BJ (cell line): ENCODE measurements at places on chromosomes 7 and 10.

DNA sequence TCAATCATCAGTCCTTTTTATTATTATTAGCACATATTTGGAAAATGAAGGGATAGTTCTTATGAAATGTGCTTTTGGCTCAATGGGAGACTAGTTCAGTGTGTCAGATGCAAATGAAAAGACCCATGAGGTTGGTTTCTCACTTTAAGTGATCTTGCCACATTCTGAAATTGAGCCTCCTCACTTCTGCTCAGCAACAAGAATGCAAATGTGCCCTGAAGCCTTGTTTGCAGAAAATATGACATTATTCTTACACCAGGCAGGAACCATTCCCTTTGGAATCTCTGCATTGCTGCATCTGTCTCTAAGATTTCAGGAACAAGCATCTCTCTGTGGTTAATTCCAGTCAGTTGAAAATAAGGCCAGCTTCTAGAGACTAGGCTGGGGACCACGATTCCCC lies 186.1 kb upstream of the PLPP4 start:
- DNase-seq, result no peak

DNA sequence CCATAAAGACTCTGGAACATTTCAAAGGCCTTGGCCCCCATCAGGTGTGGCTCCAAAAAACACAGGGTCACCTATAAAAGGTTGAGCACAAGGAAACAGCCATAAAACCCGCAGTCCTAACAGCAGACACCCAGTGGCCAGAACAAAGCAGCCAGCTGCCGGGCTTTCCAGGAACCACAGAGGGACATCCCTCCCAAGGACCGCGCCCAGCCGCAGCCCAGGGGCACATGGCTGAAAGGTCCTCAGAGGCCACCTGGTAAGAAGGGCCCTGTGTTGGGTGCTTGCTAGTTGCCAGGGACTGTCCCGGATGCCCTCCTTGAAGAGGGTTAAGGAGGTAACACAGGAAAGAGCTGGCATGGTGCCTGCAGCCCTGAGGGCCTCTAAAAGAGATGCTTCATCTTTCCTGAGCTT lies 32.7 kb downstream of the KCNMA1 start:
- DNase-seq, result no peak

- no peak for DNase-seq
Measured at GRCh38 chr10:71447676-71448075, 51.0 kb downstream of the CDH23 start.

DNA sequence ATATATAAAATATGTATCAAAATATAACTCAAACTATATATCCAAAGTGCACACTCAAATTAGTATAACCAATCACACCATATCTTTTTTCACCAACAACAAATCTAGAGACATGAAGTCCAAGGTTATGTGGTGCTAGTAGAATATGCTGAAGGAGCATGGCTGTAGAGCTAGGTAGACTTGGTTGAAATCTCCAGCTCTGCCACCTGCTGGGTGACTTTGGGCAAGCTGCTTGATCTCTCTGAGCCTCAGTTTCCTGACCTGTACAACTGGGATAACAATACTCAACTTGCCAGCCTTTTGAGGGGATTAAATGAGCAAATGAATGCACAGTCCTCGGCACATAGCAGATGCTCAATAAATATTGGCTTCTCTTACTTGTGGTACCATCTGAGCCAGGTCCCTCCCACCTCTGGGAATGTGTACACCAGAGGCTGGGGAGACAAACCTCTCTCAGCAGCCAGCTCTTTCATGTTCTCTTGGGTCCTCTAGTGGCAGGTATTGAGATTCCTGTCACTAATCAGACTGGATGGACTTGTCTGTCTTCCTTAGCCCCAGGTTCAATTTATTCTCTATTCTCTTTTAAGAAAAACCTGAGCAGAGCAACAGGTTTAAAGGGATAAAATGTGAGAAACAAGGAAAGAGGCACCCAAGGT lies 94.3 kb upstream of the PDE1C start:
- DNase-seq, result no peak

DNA sequence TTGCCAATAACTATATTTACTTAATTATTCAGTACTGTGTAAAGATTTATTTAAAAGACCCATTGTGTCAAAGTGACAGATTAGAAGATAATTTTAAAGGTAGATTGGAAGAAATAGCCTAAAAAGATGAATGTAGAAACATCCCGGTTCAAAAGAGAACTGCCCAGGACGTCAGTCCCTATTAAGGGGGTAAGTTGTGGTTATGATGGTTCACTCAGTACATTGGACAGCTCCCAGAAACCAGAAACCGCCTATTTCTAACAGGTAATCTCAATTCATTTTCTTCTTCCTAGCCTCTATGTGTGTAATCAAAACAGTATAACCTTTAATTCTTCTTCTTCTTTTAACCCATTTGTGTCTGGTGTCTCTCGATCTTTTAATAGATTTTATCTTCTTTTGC lies 1.5 kb upstream of the FERD3L start:
- no peak for DNase-seq

DNA sequence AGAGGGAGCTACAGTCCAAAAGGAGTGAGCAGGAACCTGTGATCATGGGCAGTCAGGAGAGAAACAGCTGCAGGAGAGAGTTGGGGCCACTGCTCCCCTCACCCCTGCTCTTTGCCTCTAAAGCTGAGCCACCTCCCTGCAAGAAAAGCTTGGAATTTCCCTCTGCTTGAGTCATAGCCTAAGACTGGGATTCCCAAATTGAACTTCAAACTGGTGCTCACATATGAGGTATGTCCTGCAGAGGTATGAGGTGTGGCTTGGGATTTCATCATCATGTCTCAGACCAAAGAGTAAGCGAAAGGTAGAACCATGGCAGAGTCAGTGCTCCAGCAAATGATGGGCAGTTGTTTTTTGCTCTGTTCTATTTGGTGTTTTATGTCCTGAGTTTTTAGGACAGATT lies 237.1 kb upstream of the NRP1 start:
- no peak for DNase-seq

DNA sequence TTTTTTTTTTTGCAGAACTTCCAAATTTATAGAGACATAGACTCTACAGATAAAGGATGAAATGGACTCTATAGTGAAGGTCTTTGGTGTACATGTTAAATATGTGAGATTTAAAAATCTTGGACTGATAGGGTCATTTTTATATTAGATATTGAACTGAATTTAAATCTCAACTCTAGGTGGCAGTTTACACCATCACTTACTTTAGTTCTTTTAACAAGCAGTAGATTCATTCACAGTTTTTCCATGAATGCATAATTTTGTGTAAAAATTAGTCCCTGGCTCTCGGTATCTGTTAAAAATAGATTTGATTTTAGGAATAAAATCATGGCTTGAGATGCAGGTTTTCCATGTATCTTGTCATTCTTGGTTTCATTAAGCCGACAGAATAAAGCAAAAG lies 31.1 kb upstream of the SNX13 start:
- DNase-seq, result no peak

DNA sequence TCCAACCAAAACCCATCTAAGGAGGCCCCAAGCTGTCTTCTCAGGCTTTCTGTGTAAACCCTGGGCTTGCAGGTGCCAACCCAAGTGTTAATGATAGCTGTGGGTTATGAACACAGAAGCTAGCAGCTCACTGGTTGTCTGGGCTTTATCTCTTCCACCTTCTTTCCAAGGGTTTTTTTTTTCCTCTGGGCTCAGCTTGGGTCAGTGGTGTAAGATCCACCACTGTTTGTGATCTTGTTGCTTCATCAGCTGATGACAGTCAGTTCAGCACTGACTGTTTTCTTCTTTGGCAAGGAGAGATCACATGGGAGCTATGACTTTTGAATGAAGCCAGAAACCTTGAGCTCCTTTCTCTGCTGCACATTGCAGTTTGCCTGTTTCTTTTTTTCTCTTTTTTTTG lies 4.6 kb downstream of the GTPBP4 start:
- no peak for DNase-seq
